ENCODE measurements at places on chromosomes 11 and 22. TPM values are rescaled to one million over a fixed set of nuclear protein-coding genes. Genes with fewer than 3 reads are reported as not detected.

The MUC2 gene
- total RNA-seq = not detected

The MEI1 gene
- total RNA-seq = 0.27 TPM

GRCh38 chr22:46649141-46650077 is 29.2 kb downstream of the GRAMD4 start:
- DNase-seq = no peak

DNA sequence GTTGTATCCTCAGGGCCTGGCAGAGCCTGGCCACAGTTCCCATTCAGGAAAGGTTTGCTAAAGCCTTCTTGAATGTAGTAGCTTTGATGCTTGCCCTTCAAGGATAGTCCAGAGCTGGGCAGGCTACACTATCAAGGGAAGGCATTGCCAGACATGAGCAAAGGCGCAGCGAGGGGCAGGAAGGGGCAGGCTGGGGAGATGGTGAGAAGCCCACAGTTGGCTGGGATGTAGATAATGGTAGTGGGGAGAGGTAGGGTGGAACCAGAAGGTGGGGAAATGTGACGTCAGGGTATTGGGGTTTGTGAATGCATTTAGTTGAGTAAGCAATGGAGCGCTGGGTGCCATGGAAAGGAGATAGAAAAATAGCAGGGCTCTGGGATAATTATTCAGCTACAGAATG is 28.6 kb downstream of the LRRC32 start:
- DNase-seq = no peak

DNA sequence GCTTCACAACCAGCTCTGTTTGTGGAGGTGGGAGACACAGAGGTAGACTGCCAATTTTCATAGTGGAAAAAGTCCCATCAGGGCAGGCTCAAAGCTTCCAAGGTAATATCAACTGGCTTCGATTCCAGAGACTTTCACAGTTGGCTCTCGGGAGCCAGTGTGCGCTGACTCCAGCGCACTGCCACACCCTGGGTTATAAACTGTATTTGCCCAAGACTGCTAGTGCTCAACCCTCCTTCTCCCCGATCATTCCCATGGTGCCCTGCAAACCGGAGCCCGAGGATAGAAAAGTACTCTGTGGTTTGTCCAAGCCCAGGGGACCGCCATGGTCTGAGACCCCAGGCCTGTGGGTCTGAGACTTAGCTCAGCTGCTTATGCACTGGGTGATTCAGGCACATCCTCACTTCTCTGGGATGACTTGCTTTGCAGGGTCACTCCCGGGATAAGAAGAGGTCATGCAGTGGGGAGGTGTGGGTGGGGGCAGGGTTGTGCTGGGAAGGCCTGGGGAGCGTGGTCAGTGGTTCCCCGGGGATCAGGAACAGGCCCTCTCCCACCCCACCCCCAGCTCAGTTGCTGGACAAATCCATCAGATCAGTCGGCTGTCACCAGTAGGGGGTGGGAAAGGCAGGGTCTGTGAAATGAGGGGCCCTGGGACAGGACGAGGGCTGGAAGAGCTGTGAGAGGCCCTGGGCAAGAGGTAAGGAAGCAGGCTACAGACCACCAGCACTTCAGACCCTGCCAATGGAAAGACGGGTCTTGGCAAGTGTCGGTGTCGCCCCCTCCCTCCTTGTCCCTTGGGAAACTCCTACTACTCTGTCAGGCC is 26.7 kb upstream of the PICK1 start:
- peak; percentile 41 for DNase-seq

GRCh38 chr11:128664317-128664716 is 29.6 kb upstream of the FLI1 start:
- DNase-seq = no peak

GRCh38 chr11:133366147-133366546 is 166.2 kb downstream of the OPCML start:
- no peak for DNase-seq

- DNase-seq = peak; percentile 49
Observed at GRCh38 chr11:76385903-76386302, 4.8 kb downstream of the GVQW3 start.

- no peak for DNase-seq
Observed at GRCh38 chr11:74676596-74676995, 54.6 kb downstream of the CHRDL2 start.

- DNase-seq = no peak
Observed at GRCh38 chr11:130947889-130948288, 31.6 kb upstream of the SNX19 start.

DNA sequence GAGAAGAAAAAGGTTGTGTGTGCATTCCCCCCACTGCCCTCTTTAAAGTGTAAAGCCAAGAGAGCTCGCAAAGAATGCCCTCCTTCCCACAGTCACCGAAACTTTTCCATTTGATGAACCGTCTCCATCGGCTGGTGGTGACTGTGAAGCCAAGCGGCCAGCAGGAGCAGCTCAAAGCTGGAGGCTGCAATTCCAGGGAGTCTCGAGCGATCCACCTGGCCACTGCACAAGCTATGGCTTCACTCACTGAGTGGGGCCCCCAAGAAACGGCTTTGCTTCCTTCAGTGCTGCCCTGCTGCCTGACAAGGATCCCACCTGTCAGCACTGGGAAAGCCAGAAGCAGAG is 117.7 kb downstream of the ABTB2 start:
- DNase-seq = no peak

- no peak for DNase-seq
Observed at GRCh38 chr22:19568337-19569275, 44.4 kb upstream of the CLDN5 start.

- no peak for DNase-seq
Observed at GRCh38 chr22:48142388-48142787, 1379.9 kb downstream of the TBC1D22A start.

DNA sequence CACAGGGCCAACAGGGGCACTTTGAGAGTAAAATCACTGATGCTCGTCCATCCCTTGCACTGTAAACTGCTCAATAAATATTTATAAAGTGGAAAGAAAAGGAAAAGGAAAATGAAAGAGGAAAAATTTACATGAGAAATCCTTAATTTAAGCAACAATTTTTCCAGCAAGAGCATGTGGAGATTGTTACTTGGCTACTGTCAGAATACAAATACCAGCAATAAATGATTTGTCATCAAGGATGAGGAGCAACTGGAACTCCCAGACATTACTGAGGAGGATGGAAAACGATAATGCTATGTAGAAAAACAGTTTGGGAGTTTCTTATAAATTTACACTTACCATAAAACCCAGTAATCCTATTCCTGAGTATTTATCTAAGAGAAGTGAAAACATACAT is 123.0 kb downstream of the SGSM3 start:
- DNase-seq = no peak

DNA sequence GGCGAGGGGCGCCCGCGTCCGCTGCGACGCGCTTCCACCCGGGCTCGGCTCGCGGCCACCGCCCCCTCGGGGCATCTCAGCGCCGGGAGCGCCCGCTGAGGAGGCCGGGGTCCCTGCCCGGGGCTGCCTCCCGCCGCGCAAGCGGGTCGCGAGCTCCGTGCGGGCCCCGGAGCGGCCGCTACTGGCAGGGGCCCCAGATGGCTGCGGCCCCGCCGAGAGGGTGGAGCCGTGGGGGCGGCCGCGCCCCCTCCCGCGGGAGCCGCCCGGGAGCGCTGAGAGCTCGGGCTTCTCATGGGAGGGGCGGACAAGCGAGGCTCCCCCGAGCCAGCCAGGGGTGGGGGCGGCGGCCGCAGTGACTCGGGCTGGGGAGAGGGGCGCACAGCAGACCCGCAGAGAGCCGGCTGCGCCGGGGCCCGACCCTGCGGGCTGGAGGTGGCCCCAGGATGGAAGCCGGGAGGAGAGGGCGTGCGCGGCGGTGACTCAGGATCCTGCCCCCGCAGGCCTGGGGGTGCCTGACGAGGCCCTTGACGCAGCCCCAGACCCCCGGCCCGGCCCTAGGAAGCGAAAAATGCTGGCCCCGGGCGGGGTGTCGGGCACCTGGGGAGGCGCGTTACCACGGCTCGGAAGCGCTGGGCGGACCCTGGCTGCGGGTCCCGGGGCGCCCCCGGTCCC is 603 bp upstream of the ZFTA start:
- DNase-seq = peak; percentile 55
